ENCODE measurements at places on chromosomes 2 and 18.

DNA sequence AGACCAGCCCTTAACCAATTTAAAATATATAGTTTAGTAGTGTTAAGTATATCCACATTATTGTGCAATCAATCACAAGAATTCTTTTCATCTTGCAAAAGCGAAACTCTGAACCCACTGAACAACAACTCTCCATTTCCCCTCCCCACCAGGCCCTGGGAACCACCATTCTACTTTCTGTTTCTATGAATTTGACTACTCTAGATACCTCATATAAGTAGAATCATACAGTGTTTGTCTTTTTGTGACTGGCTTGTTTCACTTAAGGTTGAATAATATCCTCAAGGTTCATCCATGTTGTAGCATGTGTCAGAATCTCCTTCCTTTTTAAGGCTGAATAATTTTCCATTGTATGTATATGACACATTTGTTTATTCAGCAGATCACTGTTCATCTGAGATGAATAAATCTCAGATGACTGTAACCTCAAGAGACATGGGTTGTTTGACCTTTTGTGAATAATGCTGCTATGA is 8.1 kb upstream of the SOS1 start:
- peak; percentile 75 for DNase-seq

- DNase-seq, result no peak
These were observed 48.9 kb downstream of the TSN start for GRCh38 chr2:121804340-121804739.

GRCh38 chr2:167703441-167703840 is 544.0 kb downstream of the STK39 start:
- no peak for DNase-seq

GRCh38 chr2:60158262-60158661 is 395.2 kb downstream of the BCL11A start:
- no peak for DNase-seq

DNA sequence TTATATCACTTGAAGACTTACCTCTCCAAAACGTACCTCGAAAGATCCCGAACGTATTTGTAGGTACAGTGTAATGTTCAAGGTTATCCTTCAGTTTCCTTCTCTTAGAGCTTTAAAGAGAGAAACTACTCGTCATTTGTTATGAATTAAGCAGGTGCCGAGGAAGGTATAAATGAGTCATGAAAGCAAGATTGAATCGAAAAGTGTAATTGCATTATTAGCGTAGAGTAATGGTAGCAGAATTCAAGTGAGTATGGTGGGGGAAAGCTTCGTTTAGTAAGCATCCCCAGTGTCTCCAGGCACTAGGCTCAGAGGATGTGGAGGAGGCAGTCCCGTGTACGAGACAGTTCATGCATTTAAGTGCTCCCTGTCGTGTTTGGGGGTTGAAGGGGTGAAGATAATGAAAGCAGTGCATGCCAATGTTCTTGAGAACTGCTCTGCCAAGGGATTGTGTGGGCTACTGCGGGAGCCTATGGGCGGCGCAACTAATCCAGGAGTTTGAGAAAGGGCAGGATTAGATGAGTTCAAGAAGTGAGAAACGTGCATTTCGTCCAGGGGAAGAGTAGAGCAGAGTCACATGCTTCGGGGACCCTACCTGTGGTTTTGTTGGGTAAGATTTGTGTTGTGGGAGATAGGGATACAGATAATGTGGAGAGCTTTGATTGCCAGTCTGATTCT is 858 bp downstream of the POLR1B start:
- no peak for DNase-seq

DNA sequence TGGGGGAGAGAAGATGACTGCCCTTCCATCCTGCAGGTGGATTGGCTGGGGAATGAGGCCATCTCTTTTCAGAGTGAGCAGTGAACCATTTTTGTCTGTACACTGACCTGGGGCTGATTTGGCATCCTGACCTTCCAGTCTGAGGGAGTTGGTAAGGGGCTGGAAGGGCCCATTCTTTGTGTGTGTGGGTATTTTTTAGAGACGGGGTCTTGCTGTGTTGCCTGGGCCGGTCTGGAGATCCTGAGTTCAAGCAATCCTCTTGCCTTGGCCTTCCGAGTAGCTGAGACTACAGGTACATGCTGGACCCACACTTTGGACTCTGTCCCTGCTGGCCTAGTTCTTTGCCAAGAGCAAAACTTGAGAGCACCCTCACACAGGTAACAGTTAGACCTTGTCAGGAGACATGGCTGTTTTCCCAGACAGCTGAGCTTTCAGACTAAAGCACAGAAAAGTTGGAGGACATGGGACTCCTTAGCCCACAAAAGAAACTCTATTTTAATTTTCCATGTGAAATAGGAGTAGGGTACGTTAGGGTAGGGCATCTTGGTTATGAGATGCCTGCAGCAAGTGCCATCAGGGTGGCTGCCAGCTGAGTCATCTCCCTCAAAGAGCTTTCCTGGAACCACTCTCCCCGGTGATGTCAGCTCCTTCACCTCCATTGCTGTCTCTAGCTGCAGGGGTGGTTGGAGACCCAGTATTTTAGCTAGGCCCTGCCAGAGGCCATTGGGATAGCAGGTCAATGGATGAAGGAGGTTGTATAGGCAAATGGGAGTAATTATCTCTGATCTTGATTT is 60.7 kb downstream of the DGKD start:
- DNase-seq, result peak; percentile 38

- DNase-seq, result no peak
These were observed 75.1 kb downstream of the SPRED2 start for GRCh38 chr2:65357095-65357958.

DNA sequence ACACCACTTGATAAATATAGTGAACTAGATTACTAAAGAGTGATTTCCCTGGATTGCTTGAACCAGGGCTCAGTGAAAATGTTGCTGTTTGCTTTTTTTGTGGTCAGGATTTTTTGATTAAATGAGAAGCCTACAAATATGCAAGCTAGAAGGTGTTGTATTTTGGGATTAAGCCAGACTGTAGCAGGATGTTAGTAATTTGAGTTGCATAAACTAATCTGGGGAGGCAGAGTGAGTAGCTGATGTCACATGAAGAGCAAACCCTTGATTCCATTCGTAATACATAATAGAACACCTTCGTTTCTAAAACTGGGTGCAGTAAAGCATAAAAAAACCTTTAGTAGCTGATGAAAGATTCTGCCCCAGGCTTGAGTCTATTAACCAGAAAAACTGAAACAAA is 32.0 kb downstream of the NEDD4L start:
- no peak for DNase-seq

- no peak for DNase-seq
These were observed 60.8 kb downstream of the CHRNA1 start for GRCh38 chr2:174703430-174703829.

DNA sequence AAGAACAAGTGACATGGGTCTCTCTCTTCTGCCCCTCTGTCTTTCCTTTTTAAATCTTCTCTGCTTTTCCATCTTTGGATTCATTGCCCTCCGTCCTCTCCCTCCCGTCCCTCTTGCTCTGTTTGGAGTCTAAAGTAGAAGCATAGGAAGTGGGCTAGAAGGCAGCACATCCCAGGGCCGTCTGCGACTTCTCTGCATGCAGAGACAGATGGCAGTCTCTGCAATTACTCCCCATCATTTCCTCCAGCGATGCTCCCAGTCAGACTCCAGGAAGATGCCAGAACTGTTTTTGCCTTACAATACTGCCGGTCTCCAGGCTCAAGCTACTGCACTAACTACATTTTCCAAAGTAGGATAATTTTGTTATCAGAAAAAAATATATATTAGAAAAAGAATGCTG is 35.2 kb upstream of the LPIN2 start:
- no peak for DNase-seq

DNA sequence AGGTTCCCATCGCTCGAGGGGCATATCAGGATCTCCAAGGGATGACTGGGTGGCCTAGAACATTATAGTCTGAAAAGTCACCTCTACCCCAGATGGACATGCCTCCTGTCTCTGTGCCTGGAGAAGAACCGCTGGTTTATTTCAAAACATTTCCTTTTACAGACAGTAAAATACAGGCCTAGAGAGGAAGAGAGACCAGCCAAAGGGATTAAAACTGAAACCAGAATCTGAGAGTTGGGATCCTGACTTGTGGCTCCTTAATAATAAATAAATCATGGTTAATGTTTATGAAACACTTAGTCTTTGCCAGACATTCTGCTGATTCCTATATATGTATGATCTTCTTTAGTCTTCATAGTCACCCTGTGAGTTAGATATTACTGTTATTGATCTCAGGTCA is 153.7 kb downstream of the DDX1 start:
- no peak for DNase-seq

DNA sequence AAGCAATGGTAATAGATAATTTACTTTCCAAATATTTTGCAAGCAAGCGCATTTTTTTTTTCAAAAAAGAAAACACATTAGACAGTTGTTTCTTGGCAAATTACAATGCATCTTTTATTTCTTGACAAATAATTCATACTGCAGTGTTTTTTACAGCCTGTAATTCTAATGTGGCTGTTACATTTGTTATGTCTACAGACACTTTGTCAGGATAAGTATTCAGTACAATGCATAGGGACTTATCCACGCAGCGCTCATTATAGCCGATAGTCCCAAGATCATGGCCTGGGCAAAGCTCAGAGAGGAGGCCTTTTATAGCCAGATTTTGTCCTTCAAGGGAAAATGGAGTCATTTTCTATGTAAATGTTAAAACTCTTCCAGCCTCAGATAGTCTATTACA is 123.0 kb upstream of the FANCL start:
- DNase-seq, result no peak

GRCh38 chr2:178306352-178307073 is 112.2 kb downstream of the OSBPL6 start:
- no peak for DNase-seq

- DNase-seq, result no peak
These were observed 4.7 kb downstream of the HMSD start for GRCh38 chr18:63953811-63954210.

GRCh38 chr2:172551271-172551670 is 4.6 kb upstream of the PDK1 start:
- DNase-seq, result no peak

GRCh38 chr2:205189301-205189700 is 493.0 kb upstream of the NRP2 start:
- no peak for DNase-seq

- DNase-seq, result no peak
These were observed 98.4 kb downstream of the PXDN start for GRCh38 chr2:1645761-1646476.

DNA sequence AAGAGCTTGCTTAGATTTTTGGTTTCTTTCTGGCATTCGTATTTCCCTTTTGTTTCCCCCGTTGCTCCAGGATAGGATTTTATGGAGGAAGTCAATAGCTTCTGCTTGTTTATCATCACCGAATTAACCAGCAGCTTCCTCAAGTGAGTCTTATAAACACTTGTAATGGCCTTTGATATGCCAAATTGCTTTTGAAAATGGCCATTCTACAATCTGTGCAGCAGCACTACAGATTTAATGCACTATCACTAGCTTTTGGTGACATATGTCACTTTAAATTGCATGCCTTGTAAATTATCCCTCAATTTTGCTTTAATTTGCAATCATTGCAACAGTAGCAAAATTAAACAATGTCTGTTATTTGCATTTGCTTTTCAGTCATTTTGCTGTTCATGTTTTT is 774.7 kb downstream of the METTL4 start:
- no peak for DNase-seq

- DNase-seq, result no peak
These were observed 74.9 kb downstream of the GPD2 start for GRCh38 chr2:156511122-156511521.

DNA sequence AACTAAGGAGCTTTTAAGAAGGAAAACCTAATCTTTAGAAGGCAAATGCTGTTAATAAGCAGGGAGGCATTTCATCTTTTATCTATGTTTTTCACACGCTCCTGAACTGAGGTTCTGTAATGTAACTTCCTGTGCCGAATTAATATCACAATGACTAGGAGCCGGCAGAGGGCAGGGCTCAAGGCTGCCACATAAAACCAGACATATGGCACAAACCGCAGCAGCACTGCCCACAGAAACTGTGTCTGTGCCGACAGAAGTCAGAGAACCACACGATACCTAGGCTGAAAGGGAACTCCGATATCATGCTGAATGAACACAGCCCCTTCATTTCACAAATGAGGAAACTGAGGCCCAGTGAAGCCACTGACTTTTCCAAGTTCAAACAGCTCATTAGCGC is 112.1 kb downstream of the EIPR1 start:
- DNase-seq, result no peak

DNA sequence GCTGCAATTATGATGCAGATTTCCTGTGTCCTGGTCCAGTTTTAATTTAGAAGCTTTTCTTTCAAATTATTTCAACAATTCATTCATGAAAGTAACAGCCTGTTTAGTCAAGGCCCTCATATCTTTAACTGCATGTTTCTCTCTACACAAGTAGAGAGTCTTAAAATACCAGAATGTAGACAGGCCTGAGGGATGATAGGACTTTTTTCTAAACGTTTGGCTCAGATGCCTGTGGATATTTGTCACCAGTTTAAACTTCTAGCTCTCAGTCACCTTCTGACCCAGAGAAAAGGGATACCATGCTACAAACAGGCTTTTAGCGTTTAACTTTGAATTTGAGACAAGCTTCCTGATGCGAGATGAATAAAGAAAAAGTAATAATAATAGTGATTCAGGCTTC is 15.7 kb downstream of the COL5A2 start:
- no peak for DNase-seq

GRCh38 chr2:143674051-143674450 is 544.8 kb downstream of the ARHGAP15 start:
- no peak for DNase-seq

DNA sequence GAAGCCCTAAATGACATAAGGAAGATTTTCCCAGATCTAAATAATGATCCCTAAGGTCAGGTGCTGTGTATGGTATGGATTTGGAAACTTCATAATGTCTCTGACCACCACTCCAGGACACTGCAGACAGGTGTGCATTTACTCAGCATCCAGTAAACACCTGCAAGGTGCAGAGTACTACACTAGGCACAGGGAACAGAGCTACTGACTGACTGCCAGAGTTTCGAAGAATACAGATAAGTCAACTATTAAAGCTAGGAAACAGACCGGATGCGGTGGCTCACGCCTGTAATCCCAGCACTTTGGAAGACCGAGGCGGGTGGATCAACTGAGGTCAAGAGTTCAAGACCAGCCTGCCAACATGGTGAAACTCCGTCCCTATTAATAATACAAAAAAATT is 65.0 kb downstream of the ATP8B1 start:
- DNase-seq, result no peak

DNA sequence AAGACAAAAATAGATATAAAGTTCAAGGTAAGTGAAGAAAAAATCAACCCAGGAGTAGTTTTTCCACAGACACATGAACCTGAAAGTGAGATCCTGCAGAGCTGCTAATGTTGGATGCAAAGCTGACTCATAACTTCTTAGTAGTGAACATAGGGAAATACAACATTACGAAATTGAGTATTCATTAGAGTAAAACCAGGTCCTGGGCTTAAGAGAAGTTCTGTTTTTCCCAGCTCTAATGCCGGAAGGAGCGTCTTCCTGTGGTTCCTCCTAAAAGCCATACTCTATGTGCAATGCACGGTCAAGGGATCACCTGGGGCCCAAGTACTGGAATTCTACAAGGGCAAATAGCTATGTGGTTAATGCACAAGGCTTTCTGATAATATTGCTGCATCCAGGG is 141.7 kb downstream of the RBMS1 start:
- DNase-seq, result no peak

DNA sequence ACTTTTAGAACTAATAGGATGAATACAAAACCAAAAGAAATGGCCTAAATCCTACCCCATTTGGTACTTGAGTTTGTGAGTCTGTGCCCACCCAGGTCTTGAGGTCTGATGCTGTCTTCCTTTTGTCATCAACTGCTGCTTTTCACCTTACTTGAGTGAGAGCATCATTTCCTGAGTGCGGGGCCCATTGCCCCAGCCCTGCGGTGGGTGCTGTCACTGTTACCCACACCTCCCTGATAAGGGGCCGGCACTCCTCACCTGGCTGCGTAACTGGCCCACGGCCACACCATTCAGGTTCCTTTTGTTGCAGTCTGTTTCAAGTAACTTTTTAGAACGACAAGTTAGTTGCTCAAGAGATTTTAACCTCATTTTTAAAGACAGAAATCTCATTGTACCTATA is 25.3 kb downstream of the RAB12 start:
- DNase-seq, result no peak
